ENCODE measurements at places on chromosomes 16 and 17. TPM values are rescaled to one million over a fixed set of nuclear protein-coding genes. Genes with fewer than 3 reads are reported as not detected.

DNA sequence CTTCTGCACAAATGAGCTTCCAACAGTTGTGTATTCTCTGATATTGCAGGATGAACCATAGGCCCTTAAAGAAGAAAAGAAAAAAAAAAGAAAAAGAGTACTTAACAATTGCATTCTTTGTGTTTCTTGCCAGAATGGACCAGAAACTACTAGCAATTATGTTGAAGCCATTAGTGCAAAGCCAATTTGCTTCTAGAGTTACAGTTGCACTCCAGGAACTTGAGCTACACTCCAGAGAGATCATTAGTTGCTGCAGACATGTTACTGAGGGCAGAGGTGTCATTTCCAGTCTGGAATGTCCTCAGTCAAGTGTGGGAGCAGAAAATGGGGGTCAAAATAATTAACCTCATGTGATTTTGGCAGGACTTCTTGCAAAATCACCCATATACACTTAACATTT, 85.6 kb upstream of the CCL2 start:
- H3K4me1 ChIP-seq = no peaks in the 10 kb centered on the region
- H3K27me3 ChIP-seq = peaks cover 2% of the 10 kb centered on the region
- H3K36me3 ChIP-seq = no peaks in the 10 kb centered on the region
- DNase-seq = no peak

MT4 gene
- not detected for total RNA-seq

SNAI3 gene
- not detected for total RNA-seq

GRCh38 chr16:14634389-14634725, 1.6 kb downstream of the BFAR start:
- peak overlapping the region; percentile 88 for H3K4me3 ChIP-seq
- no peak for DNase-seq
- peaks cover 39% of the 10 kb centered on the region for H3K4me1 ChIP-seq

DNA sequence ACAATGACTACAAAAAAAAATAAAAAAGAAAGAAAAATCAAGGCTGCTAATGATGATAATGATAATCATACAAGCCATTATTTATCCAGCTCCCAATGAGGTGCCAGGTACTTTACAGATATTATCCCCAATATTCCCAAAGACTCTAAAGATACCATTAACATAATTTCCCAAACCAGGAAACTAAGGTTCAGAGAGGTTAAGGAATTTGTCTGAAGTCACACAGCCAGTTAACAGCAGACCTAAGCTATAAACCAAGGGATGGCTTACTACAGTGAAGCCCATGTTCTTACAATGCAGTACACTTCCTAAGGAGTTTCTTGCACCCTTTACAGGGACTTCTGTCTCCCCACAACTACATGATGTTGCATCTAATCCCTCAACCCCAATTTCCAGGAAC, 45.7 kb upstream of the CDH5 start:
- no peak overlapping the region for H3K4me3 ChIP-seq
- H3K4me1 ChIP-seq = no peaks in the 10 kb centered on the region
- H3K27ac ChIP-seq = no peak overlapping the region

SDR42E1 gene
- 0.33 TPM for total RNA-seq

DNA sequence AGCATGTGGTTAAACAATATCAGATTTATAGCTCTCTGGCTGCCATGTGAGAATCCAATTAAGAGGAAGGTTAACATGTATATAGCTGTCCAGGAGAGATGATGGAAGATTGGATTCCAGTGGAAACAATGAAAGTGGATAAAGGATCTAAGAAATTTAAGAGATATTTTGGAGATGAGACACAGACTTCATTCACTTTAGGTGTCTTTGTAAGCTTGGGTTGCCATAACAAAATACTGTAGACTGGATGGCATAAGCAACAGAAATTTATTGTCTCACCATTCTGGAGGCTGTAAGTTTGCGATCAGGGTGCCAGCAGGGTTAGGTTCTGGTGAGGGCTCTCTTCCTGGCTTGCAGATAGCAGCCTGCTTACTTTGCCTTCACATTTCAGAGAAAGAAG, 155.9 kb upstream of the MYOCD start:
- H3K27ac ChIP-seq = no peak overlapping the region
- DNase-seq = no peak
- H3K4me3 ChIP-seq = no peak overlapping the region

- no peaks in the 10 kb centered on the region for H3K27me3 ChIP-seq
- DNase-seq = no peak
- no peak overlapping the region for H3K27ac ChIP-seq
- no peak overlapping the region for H3K4me3 ChIP-seq
- H3K4me1 ChIP-seq = peaks cover 20% of the 10 kb centered on the region
Observed at GRCh38 chr17:38587947-38588787, 17.6 kb downstream of the SRCIN1 start.

- H3K36me3 ChIP-seq = no peaks in the 10 kb centered on the region
- no peak for DNase-seq
- no peaks in the 10 kb centered on the region for H3K27me3 ChIP-seq
- H3K4me1 ChIP-seq = no peaks in the 10 kb centered on the region
- no peak overlapping the region for H3K4me3 ChIP-seq
Observed at GRCh38 chr17:9071016-9071415, 49.7 kb downstream of the NTN1 start.

DNA sequence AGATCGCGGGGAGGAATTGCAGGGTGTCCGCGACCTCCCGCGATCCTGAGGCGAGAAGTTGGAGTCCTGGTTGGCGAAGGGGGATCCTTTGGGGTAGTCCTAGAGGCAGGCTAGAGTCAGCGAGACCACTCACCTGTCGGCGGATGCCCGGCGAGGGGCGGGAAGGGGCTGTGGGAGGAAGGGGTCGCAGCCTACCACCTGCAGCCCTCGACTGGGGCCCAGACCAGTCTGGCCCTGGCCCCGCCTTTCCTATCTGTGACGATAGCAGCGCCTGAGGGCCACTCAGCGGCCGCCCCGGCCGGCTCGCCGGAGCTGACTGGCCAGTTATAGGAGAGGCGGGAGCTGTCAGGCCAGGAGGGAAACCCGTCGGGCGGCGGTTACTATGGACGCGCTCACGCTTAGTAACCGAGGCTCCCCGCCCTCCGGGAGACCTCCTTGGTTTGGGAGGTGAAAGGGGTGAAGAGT, at the start of gene TEKT3:
TSS of gene TEKT3 (minus strand) at position 213 of the 465 bp plus-strand sequence. CDS start 10,012 bp downstream, outside the sequence.
- H3K27me3 ChIP-seq = peaks cover 35% of the 10 kb centered on the region
- no peak within 1 kb of the TSS for H3K27ac ChIP-seq
- no peaks in the 10 kb centered on the region for H3K36me3 ChIP-seq
- no peak for DNase-seq
- peak within 1 kb of the TSS; percentile 37 for H3K4me3 ChIP-seq

DNA sequence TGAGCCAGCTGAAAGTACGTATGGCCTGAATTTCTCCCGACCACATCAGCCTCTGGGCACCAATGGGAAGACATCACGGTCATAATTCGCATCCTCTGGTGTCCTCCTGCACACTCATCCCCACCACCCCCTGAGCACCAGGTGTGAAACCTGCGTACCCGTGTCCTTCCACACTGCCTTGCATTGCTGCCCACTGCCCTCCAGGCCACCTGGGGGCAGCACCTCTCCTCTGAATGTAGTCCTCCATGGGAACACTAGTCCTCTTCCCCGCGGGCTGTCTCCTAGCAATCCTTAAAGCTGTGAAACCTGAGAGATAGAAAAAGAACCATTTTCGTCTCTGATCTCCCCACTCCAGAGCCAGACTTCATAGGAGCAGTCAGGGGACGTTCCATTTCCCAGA, 125.5 kb downstream of the ZNF18 start:
- no peaks in the 10 kb centered on the region for H3K36me3 ChIP-seq
- no peak overlapping the region for H3K27ac ChIP-seq
- DNase-seq = no peak

DNA sequence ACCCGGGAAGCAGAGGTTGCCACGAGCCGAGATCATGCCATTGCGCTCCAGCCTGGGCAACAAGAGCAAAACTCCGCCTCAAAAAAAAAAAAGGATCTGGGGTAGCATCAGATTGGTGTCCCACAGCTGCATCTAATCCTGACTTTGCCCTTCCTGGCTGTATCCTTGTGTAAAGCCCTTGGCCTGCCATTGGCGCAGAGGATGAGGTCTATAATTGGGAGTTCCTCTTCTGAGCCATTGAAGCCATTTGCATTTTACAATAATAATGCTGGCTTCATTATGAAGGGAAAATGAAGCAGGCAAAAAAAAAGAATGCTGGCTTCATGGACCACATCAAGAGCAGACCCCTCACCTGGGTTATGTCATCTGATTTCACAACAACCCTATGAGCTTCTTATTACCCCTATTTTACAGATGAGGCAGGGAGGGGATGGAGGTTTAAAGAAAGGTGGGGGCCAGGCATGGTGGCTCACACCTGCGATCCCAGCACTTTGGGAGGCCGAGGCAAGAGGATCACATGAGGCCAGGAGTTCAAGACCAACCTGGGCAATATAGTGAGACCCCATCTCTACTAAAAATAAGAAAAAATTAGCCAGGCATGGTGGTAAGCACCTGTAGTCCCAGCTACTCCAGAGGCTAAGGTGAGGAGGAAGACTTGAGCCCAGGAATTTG, 1.2 kb upstream of the LITAFD start:
- DNase-seq = no peak
- no peak overlapping the region for H3K27ac ChIP-seq
- peaks cover 3% of the 10 kb centered on the region for H3K4me1 ChIP-seq
- H3K27me3 ChIP-seq = no peaks in the 10 kb centered on the region
- H3K36me3 ChIP-seq = no peaks in the 10 kb centered on the region
- H3K4me3 ChIP-seq = no peak overlapping the region

CCDC144A gene
- total RNA-seq = 0.57 TPM

DNA sequence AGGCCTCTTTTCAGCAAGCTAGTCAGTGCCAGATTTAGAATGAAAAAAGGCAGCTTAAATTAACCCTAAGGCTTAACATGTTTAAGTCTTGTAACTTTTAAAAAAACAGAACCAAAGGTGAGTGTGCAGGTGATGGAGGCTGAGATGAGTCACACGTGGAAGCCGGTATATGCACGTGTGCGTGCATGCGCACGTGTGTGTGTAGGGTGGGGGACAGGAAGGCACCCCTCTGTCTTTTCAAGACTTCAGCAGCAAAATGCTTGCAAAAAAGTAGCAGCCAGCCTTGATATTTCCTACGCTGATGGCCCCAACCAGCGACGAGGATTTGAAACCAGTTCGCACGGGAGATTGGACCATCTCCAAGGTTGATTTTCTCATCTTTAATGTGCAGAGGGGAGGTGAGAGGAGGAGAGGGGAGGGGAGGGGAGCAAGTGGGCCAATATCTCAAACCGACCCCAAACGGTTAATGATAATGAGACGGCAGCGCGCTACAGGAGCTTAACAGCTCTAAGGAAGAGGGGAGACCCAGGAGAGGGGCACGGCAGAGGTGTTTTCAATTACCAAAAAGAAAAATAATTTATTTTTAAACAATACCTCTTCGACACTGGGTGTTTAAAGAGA, 154.7 kb downstream of the ZNF423 start:
- no peak for DNase-seq
- H3K4me3 ChIP-seq = no peak overlapping the region
- H3K27ac ChIP-seq = no peak overlapping the region
- no peaks in the 10 kb centered on the region for H3K27me3 ChIP-seq

DNA sequence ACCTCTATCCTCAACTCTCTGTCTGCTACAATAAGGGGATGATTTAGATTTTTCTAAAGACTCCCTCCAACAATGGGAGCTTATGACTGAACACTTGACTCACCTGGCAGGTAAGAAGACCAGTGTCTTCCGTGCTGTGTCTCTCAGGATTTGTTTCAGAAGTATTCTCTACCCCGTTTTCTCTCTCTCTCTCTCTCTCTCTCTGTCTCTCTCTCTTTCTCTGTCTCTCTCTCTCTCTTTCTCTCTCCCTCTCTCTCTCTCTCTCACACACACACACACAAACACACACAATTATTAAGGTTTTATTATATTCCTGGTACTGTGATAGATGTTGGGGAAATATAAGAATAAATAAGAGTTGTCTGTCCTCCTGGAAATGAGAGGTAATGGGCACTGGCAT, 263.9 kb downstream of the TOX3 start:
- no peak overlapping the region for H3K4me3 ChIP-seq
- H3K4me1 ChIP-seq = no peaks in the 10 kb centered on the region
- no peak overlapping the region for H3K27ac ChIP-seq
- H3K36me3 ChIP-seq = no peaks in the 10 kb centered on the region
- DNase-seq = no peak

DNA sequence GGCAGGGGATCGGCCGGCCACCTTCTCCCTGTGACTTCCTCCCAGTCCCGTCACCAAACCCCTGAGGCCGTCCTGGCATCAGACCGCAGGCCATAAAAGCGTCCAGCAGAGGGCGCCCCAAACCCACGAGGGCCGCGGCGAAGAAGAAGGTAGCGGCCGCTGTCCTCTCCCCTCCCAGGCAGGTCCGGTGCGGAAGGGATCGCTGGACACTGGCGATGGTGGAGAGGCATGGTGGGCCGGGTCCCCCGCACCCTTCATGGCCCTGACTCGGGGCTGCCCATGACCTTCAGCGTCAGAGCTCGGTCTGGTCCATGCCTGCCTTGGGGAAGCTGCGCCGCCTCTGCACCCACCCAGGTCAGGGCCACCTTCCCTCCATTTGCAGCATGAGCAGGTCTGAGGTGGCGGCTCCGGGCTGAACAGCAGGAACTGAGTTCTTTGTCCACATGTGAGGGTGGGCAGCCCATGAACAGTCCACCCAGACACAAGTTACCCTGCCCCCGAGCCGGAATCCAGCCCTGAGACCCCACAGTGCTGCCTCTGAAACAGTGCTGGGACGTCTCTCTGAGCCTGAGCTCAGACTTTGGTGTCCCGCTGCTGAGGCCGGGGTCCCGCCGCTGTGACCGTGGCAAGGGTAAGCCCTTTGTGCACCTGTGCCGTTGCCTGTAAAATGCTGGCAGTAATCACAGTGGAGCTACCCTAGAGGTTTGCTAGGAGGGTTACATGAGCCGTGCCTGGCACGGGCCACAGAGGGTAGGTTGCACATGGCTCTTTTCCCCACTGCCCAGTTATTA, 40.8 kb upstream of the CMIP start:
- H3K36me3 ChIP-seq = no peaks in the 10 kb centered on the region
- DNase-seq = peak; percentile 33
- peak overlapping the region; percentile 77 for H3K27ac ChIP-seq
- no peaks in the 10 kb centered on the region for H3K27me3 ChIP-seq
- H3K4me1 ChIP-seq = peaks cover 35% of the 10 kb centered on the region

PIK3R6 gene
- not detected for total RNA-seq

GPR139 gene
- total RNA-seq = not detected

Measured in Panc1 (cell line).